ENCODE measurements at places on chromosomes 7 and 10.

GRCh38 chr10:102581401-102581800 is 62.9 kb upstream of the TRIM8 start:
- DNase-seq: no peak

DNA sequence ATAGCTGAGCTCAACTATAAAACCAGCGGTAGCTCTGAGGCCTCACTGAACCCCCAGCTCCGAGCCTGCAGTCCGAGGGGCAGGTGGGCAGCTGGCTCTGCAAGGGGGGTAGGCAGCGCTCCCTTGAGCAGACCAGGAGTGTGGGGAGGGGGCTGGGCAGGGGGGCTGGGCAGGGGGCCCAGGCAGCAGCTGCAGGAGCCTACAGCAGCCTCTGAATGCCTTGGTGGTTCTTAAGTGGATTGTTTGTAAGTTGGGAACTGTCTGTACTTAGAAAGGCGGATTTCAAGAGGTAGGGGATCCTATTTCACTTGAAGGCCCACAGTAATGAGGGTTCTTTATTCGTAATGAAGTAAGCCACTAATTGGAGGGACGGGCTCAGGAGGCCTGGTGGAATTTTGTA is 72.3 kb downstream of the ICA1 start:
- no peak for DNase-seq

DNA sequence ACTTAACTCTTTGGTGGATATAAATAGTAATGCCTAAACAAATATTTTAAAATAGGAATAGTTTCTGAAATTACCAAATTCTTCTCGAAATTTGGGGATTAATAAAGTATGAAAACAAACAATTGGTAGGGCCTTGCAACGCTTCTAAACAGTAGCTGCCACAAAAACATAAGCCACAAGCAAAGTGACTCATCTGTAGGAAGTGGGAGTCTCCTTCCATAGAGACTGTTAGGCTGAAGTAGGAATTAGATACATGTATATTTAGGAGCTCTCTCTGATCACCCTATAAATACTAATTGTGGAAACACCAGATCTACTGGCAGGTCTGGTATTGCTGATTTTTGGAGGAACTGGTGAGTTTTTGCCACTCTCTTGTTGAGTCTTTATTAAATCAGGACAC is 5.7 kb upstream of the LMOD2 start:
- DNase-seq: no peak

DNA sequence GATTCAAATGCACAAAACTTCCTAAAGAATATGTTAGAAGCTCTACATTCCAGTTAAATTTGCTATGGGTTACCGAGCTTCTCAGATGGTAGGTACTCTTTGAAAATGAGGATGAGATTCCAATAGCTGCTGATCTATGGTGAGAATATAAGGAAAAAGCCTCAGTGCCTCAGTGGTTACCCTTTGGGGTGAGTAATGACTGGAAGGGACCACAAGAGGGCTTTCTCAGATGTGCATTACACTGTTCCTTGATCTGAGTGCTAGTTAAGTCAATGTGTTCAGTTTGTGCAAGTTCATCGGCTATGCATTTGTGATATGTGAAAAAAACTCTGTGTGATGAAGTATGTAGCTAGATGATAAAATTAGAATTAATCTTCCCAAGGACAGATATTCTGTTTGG is 3.5 kb downstream of the NRCAM start:
- DNase-seq: no peak

DNA sequence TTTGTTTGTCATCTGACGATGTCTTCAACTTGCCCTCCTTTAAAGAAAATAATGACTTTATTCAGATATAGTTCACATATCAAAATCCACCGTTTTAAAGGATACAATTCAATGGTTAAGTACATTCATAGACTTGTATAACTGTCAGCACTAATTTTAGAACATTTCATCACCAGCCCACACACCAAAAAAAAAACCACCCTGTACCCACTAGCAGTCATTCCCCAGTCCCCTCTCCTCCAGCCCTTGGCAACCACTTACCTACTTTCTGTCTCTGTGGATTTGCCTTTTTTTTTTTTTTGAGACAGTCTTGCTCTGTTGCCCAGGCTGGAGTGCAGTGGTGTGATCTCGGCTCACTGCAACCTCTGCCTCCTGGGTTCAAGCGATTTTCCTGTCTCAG is 5.3 kb upstream of the HILPDA start:
- no peak for DNase-seq

DNA sequence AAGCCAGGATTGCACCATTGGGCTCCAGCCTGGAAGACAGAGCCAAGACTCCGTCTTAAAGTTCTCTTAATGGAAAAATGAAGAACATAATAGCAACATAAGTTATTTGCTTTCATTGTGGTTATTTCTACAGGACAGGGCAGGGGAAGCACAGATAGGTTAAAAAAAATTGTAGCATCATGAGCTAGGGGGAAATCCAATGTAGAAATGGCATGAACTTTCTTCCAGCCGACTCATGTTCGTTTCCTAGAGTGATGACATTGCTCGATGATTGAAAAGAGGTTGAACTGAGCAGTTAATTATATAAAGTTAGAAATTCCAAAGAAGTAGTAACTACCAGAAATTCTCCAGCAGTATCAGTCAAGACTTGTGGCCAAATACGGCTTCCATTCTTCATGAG is 64.9 kb downstream of the DAGLB start:
- DNase-seq: no peak

DNA sequence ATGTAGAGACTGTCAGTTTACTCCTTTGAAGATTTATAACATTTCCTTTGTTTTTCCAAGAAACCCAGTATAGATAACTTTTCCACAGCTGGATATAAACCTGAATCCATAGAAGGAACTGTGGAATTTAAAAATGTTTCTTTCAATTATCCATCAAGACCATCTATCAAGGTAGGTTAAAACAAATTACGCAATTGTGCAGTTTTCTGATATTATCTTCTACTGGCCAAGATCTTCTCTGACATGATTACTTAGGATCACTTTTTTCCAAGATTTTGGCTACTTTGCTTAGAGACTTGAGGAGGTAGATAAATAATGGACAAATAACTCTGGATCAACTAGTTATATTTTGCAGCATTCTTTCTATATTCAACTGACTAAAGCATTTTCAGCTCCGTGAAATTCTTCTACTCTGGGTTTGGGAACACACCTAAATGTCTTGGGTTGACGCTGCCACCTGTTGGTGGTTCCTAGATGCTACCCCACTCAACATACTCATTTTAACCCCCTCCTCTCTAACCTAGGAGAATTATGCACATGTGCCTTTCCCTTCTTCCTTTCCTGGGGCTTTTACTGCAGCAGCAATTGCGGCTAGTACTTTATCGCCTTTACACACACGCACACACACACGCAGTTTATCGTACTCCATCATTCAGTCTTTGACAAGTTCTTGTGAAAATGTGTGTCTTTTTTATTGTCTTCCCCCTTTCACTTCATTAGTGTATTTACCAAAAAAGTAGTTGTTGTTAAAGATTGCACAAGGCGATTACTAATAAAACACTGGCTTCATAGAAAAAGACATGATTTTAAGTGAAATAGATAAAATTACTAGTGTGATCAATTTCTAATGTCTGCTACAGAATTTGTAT is 32.7 kb downstream of the ABCB5 start:
- peak; percentile 15 for DNase-seq

- DNase-seq: no peak
These were observed 60.8 kb upstream of the GDF10 start for GRCh38 chr10:47239211-47239610.

DNA sequence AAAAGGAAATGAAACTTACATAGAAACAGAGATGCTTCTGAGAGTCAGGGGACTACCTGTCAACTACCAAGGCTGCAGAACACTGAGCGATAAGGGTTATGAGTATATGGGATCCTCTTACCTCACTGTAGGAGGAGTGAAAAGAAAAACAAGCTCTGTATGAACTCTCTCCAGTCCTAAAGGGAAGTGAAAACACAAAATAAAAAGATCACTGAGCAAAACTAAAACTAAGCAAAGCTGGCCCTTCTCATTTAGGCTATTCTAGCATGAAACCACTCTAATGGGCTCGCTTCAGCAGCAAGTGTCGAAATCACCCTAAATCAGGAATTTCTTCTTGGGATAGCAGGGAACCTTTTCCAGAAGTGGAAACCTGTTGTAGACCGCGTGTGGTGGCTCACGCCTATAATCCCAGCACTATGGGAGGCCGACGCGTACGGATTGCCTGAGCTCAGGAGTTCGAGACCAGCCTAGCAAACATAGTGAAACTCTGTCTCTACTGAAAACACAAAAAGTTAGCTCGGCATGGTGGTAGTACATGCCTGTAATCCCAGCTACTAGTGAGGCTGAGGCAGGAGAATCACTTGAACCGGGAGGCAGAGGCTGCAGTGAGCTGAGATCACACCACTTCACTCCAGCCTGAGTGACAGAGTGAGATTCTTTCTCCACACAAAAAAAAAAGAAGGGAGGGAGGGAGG is 27.0 kb downstream of the DCLRE1C start:
- no peak for DNase-seq

DNA sequence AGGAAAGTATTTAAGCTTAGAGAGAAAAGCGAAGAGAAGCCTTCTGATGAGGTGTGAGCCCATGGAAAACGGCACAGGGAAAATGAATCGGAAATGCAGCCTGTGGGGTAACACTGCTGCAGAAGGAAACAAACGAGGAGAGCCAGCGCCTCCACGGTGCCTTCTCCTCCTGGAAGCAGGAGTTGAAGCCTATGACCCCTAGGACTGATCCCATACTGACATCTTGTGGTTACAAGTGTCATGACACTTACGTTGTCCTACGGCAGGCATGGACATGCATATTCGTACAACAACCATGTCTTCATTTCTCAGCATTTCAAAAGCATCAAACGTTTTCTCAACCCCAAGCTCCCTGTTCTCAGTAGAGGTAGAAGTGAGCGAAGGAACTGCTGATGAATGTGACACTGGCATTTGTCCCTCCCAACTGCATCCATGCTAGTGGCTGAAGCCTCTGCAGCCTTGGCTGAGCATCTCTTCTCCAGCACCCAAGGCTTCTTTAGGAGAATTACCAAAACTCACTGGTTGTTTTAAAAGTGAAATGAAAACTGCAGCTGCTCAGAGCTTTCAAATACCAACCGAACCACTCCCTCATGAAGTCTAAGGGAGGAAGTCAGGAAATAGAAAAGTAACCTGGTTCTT is 160.2 kb downstream of the JAZF1 start:
- DNase-seq: peak; percentile 44

GRCh38 chr10:11698691-11699549 is 43.3 kb upstream of the ECHDC3 start:
- DNase-seq: no peak

DNA sequence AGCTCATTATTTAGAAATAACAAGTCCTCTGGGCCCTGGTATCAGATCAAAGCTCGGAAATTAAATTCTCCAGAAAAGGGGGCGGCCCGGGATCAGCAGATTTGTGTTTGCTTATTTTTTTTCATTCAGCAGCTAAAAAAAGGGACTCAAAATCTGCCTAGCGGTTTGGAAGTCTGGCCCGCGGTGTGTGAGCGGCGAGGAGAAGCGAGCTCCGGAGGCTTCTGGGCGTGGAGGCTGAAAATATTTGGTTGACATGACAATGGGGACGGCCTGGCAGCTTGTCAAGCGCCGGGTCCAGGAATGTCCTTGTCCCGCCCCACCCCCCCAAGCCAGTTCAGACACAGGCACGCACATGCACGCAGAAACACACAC is 43.4 kb downstream of the FOXL3 start:
- no peak for DNase-seq

DNA sequence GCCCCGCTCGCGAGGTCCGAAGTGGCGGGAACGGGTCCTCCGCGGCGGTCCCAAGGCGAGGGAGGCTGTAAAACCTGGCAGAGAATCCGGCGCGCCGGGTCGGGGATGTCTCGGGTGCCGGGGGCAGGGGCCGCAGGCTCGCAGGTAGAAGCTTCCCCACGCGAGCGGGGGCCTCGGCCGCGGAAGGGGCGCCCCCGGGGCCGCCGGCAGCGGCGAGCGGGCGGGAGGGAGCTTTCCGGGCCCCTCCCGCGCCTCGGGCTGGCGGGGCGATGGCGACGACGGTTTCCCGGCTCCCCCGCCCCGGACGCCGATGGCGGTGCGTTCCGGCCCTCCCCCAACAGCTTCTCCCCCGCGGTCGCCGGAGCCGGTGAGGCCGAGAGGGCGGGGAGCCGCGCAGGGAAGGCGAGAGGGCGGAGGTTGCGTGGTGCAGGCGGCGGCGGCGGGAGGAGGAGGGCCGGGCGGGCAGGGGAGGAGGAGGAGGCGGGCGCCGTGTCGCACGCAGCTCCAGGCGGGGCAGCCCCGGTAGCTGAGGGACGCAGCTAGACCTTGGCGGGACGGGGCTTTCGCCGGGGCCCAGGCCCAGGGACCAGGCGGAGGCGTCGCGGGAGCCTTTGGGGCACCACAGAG is at the start of gene CUL1:
TSS of gene CUL1 (plus strand) at position 507 of the 627 bp plus-strand sequence. CDS start 31,220 bp downstream, outside the sequence.
- peak; percentile 91 for DNase-seq

- DNase-seq: no peak
These were observed 70.0 kb downstream of the DLG5 start for GRCh38 chr10:77856566-77856965.

GRCh38 chr7:91824201-91824600 is 56.3 kb downstream of the MTERF1 start:
- DNase-seq: no peak

DNA sequence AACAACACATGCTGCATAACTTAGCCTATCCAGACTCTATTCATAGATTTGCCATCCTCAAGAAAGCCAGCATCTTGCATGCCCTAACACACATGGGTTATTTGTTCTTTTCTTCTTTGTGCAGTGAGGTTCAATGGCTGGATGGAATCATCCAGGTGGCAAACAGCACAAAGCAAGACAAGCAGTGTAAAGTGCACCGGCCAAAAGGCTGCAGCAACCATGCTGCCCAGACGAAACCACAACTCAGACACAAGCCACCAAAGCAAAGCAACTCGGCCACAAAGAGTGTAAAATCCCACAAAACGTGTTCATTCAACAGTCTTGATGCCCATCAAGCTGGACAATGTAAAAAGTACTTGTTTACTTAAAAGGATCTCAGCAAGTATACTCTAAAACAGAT is 76.9 kb downstream of the PIP4K2A start:
- no peak for DNase-seq
